GM19239 (cell line): ENCODE measurements at places on chromosomes 5 and 9.

DNA sequence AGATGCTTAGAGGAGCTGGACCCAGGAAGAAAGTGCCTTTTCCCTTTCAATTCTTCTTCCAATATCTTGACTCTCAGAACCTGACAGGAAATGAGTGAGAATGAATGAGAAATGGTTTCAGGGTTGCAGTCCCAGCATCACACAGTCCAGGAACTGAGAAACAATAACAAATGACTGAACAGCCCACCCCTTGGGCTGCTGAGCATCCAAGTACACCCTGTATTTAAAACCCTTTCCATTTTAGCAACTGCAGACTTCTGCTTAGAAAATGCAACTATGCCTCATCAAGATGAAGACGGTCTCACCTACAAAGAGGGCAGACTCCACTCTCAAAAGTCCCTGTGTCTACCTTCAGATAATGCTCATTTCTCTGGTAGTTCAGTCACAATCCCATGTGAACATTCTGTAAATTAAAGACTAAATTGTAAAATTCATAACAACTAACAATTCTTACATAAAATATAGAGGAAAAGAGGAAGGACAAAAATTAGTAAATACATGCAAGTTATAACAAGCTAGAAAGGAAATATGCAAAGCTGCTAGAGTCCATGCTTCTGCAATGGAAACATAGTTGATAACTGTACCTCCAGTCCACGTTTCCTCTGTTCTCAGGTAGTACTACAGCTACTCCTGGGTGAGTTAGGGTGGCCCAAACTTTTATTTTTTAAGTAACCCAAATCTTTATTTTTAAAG, 316.5 kb downstream of the ICE1 start:
- DNase-seq = no peak

DNA sequence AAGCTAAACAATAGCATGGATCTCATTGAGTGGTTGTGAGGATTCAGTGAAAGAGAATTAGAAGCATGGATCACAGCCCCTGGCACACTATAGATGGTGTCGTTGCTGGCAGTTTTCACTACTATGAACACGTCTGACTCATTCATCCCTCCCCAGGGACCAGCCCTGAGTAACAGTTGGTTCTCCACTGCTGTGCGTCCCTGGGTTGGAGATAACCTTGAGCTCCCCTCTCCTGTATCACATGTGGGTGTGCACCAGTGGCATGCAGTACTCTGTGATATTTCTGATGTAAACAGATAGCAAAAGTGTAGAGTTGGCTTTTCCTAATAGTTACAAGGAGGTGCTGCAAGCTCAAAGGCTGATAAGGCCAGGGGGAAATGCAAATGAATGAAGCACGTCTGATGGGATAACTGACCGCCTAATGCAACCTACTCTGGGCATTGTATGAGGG, 8.8 kb upstream of the LCP2 start:
- DNase-seq = no peak

GRCh38 chr9:64066736-64067368, 1218.2 kb downstream of the FOXD4L5 start:
- DNase-seq = no peak

DNA sequence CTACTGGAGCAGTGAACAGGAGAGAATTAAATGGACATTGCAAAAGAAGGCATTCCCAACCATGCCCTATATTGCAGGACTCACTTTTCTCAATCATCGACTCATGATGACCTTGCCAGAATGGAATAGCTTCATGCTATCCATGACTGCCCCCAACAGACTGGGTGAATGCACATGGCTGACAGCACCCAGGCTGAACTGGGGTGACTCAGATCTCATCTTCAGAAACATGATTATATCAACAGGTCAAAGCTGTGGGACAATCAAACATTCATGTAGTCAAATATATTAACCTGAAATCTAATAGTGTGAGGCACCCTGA, 34.7 kb upstream of the MIER3 start:
- DNase-seq = no peak

DNA sequence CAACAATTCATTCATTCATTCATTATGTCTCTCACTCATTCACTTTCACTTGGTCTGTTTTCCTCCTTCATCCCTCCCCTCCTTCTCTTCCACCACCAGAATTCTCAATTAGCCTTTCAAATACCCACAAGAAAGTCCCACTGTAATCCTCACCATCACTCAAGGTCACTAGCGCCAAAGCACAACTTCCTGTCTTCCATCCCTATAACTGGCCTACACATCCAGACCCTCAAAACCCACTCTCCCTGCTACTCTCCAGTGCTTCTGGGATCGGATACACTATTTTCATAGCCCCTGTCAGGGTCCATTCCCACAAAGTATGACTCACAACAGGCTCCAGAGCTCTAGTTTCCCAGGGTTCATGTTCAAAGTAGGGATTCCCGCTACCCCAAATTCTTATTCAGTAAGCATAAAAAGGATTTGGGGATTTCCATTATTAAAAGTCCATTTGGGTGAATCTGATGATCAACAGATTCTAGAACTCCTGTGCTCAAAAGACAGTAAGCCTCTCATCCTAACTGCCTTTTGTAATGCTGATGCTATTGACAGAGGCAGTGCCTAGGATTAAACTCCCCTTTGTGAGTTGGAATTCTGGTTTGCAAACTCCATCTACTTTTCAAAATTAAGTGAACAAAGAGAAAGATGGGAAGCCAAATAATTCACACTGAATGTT, 250.9 kb downstream of the SEMA5A start:
- DNase-seq = no peak

GRCh38 chr9:35731415-35732184, 395 bp downstream of the TLN1 start:
- no peak for DNase-seq

- no peak for DNase-seq
Observed at GRCh38 chr9:106286249-106286648, 576.7 kb upstream of the ZNF462 start.

DNA sequence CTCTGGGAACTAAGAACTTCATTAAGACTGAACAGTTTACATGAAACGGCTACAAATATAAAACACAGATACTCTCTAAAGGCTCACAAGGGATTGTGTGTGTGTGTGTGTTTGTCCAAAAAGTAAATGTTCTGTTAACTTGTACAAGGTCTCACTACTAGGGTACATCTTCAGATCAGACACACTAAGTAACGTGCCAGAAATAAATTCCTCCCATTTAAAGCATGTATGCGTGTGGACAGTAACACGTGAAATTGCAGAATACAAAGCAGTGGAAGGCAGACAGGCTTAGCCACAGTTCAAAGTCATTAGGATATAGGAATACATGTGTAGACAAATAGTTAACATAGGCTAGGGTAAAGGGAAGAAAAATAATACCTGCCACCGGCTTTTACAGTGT, 1.8 kb downstream of the BNC2 start:
- no peak for DNase-seq

- DNase-seq = no peak
Observed at GRCh38 chr5:17087035-17087434, 130.4 kb upstream of the BASP1 start.

DNA sequence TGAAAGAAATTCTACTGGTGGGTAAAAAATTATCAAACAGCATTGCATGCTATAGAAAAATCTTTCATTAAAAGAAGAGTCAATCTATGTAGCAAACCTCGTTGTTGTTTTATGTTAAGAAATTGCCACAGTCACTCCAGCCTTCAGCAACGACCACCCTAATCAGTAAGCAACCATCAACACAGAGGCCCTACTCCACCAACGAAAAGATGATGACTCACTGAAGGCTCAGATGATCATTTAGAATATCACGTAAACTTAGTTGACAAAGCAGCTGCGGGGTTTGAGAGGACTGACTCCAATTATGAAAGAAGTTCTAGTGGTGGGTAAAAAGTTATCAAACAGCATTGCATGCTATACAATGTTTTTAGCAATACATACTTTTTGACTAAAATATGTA, 242.6 kb downstream of the DRD1 start:
- no peak for DNase-seq

GRCh38 chr9:8842402-8843193, 1043.0 kb upstream of the DMAC1 start:
- no peak for DNase-seq

DNA sequence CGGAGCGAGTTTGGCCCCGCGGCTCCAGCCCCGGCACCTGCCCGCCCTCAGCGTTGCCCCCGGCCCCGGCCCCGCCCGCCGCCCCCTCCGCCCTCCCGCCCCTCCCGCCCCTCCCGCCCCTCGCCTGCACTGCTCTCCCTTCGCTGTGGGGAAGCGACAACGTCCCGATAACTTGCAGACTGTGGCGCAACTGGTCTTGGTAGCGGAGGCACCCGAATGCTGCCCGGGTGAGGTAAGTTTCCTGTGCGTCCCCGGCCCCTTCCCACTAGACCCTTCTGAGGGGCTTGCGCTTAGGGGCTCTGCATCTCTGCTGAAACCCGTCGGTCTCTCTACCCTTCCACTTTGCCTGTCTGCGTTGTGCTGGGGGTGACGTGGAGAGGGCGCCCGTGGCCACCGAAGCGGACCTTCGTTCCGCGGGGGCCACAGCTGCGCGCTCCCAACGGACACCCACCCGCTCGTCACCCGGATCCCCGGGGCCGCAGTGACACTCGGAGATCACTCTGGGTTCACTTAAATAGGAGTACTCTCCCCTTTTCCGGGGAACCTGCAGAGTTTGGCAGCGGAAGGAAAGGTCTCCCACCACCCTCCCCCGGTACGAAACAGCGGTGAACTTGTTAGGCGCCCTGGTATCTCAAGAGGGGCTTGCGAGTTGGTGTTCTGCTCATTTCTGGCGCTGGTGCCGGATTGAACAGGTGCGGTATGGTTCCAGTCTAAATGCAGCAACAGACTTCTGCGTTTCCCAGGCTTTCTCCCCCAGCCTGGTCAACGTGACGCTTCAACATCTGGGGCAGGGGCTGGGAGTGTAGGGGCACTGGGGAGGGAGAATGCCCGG, 707 bp downstream of the PIP5K1B start:
- DNase-seq = peak; percentile 18

- DNase-seq = no peak
Observed at GRCh38 chr9:37410354-37410861, 12.1 kb upstream of the GRHPR start.

- no peak for DNase-seq
Observed at GRCh38 chr5:123433596-123433995, 10.4 kb upstream of the CEP120 start.

DNA sequence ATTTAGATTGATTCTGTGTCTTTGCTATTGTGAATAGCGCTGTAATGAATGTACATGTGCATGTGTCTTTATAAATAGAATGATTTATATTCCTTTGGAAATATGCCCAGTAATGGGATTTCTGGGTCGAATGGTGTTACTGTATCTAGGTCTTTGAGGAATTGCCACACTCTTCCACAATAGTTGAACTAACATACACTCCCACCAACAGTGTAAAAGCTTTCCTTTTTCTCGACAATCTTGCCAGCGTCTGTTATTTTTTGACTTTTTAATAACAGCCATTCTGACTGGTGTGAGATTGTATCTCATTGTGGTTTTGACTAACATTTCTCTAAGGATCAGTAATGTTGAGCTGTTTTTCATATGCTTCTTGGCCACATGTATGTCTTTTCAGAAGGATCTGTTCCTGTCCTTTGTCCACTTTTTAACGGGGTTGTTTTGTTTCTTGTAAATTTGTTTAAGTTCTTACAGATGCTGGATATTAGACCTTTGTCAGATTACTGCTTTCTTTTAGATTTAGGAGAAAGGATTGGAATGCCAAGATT, 125.0 kb upstream of the NR5A1 start:
- DNase-seq = no peak

- DNase-seq = no peak
Observed at GRCh38 chr5:83197326-83197967, 120.1 kb downstream of the XRCC4 start.

GRCh38 chr5:80960531-80961375, 590 bp downstream of the RASGRF2 start:
- no peak for DNase-seq

- DNase-seq = no peak
Observed at GRCh38 chr9:4098031-4098430, 201.8 kb downstream of the GLIS3 start.

GRCh38 chr5:151758141-151758429, 346 bp downstream of the ATOX1 start:
- no peak for DNase-seq

GRCh38 chr5:102018690-102019089, 277.4 kb downstream of the SLCO4C1 start:
- no peak for DNase-seq
